ENCODE measurements at places on chromosomes 5 and 9. TPM values are rescaled to one million over a fixed set of nuclear protein-coding genes. Genes with fewer than 3 reads are reported as not detected.
A peak's percentile ranks its signal among the peaks of the same experiment; 100 is the strongest.

Gene TRAF1
- total RNA-seq = 23.4 TPM

Gene PTGS1
- total RNA-seq = 11.3 TPM

Gene CKMT2
- not detected for total RNA-seq

Gene EDIL3
- total RNA-seq = not detected

Gene LHX3
- not detected for total RNA-seq

Gene GPR151
- total RNA-seq = not detected

Gene SPINK4
- total RNA-seq = not detected

Gene ANKRD33B
- total RNA-seq = 3.9 TPM

Gene SELENOP
- total RNA-seq = 1.8 TPM

Gene ABLIM3
- 0.41 TPM for total RNA-seq

- no peak for DNase-seq
These were observed 2.0 kb upstream of the RXFP3 start for GRCh38 chr5:33934176-33934575.

DNA sequence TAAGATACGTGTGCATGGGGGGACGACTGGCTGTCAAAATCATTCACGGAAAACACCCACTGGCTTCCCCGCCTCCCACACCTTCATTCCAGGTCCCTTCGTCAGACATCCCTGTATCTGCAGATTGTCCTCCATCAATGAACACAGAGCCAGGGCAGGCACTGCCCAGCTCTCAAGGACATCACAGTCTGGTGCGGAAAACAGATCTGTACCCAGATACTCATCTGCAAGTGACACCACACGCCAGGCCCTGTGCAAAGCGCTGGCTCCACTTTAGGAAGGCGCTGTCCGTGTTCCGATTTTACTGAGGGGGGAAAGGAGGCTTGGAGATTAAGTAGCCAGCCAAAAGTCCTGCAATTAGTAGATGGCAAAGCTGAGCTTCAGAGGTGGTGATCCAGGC, 72.3 kb downstream of the OLFM1 start:
- no peak for DNase-seq

DNA sequence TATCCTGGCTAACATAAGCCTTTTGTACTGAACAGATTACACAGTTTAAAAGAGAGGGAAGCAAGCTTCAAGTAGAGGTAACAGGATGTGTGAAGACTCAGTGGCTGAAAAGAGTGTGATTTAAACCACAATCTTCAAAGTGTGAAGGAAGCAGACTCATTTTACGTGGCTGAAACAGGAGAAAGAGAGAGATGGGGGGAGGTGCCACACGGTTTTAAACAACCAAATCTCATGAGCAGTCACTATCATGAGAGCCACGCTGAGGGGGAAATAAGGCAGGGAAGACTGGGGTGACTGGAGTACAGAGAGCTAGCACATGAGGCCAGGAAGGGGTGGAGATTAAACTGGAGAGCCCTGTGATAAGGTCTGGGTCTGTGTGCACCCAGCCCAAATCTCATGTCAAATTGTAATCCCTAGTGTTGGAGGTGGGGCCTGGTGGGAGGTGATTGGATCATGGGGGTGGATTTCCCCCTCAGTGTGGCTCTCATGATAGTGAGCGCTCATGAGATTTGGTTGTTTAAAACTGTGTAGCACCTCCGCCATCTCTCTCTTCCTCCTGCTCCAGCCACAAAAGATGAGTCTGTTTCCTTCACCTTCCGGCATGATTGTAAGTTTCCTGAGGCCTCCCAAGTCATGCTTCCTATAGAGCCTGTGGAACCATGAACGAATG, 318.6 kb upstream of the CD180 start:
- peak; percentile 49 for DNase-seq

- DNase-seq = no peak
These were observed 294.6 kb upstream of the SLC24A2 start for GRCh38 chr9:20083390-20083789.

DNA sequence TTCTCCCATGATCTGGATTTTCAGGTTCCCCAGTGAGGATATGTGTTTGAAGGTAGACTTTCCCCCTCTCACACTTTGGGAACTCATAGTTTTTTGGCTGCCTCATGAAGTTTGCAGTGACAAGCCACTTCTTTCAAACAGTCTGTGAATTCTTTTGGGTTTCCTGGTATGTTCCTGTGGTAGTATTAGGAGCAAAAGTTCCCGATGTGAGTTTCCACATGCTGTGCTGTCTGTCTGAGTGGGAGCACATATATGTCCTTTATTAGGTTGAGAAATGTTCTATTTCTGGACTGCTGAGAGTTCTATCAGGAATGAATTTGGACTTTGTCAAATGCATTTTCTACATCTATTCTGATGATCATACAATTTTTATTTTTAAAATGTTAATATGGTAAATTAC, 273.2 kb upstream of the TARS1 start:
- DNase-seq = no peak

DNA sequence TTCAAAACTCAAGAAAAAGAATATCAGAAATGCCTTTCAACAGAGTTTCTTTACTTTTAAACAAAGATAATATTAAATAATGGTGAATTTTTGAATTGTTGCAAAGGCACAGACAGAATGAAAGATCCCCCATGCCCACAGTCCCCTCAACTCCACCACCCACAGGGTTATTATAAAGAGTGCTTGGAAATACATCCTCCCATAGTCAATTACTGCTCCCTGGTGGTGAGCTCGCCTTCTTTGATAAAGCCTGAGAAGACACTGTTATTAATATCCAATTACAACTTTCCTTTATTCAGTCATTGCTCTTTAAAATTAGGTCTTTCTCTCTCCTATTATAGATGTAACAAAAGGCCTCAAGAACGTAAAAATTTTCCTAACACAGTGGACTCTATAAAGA, 490.2 kb upstream of the RORB start:
- no peak for DNase-seq

DNA sequence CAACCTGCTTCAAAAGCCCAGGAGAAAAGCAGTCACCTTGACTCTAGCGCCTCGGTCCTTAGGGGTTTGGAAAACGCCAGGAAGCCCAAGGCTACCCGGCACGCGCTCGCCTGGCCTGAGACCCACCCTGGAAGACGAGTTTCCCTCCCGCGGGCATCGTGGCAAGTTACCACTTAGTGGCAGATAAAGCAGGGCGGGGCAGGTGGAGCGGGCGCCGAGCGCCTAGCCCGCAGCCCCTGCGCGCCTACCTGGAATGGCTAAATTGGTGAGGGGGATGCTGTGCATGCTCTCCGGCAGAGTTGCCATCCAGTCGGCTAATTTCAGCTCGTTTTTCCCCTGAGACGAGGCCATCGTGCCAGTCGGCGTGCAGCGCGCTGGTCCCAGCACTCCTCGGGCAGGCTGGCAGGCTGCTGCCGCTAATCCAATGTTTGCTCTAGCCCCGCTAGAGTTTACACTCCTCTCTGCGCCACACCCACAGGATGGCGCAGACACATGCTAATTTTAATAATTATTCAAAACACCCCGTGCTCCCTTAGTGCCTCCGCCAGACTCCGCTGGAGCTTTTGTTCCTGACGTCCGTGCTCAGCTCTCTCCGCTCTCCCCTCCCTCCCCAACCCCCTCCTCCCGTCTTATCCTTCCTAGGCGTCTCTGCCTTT, at the start of gene PLCXD3:
TSS of gene PLCXD3 (minus strand) at position 426 of the 656 bp plus-strand sequence. CDS start at position 351, 75 bp downstream.
- no peak for DNase-seq

GRCh38 chr5:121748686-121749085, 103.0 kb upstream of the FTMT start:
- no peak for DNase-seq

DNA sequence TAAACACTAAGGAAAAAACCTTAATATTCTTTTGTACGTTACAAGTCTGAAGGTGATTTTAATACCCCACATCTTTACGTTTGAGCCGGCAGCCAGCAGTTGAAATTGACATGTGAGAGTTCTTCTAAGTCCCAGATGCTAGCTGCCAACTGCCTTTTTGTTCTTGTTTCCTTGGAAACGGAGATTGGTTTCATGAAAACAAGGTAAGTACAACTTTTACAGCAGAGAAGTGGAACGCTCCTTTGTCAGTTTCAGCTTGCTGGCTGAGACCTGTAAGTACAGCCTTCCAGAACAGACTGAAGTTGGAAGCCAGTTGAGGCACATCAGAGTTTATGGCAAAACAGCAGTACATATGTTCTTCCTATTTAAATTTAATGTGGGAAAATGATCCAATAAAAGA, 1018.4 kb upstream of the ARRDC3 start:
- no peak for DNase-seq

- no peak for DNase-seq
These were observed 89.1 kb upstream of the FBXW11 start for GRCh38 chr5:172095368-172096206.

DNA sequence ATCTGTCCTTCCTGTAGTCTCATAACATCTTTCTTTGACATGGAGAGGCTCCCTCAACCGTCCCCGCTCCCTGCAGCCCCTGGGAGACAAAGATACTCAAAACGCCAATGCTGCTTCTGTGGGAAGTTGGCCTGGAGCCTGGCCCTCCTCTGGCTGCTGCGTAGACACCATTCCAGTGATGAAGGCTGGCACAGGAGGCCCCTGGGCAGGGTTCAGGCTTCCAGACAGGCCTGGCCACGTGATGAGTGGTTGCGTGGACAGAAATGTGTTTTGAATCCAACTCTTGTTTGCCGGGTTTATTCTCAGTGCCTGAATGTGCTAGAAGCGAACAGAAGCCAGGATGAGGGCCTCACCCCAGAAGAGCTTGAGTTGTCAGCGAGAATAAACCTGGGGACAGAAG, 43.2 kb upstream of the NKX2-5 start:
- no peak for DNase-seq

GRCh38 chr9:98801561-98801960, 5.2 kb upstream of the ANKS6 start:
- DNase-seq = no peak

- no peak for DNase-seq
These were observed 11.9 kb downstream of the TRIO start for GRCh38 chr5:14155075-14155474.

GRCh38 chr5:14476786-14477435, 104.7 kb upstream of the OTULINL start:
- DNase-seq = no peak

- no peak for DNase-seq
These were observed 6.4 kb upstream of the AMBP start for GRCh38 chr9:114084282-114085073.

DNA sequence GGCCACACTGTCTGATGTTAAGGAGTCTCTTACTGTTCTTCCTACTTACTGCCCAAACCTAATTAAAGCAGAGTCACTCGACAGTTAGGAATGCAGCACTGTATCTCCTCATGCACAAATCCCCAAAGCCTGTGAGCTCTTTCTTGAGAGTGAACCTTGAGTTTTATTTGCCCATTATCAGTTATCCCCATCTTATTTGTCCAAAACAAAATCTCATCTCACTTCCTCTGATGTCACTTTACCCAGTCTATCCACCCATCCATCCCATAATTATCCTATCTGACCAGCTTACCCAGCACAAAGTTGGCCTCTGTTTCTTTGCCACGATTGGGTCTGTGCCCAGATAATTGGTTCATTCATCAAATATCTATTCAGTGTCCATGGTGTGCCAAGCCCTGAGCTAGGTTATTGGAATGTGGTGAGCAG, 250.8 kb downstream of the SLIT3 start:
- DNase-seq = no peak

DNA sequence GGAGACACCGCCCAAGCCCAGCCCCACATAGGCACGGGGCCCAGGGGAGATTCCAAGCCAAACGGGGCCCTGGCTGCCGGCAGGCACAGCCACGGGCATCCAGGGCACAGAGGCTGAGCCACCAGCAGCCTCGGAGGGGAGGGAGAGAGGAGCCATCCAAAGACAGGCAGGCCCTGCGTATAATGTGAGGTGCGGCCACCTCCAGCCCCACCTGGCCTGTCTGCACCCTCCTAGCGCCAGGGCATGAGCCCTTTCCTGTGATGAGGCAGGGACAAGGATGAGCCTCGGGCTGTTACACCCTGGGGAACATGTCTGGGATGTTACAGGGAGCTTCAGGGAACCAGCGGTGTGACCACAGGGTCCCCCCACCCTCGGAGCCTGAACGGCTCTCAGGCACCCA, 1.1 kb upstream of the CCDC187 start:
- no peak for DNase-seq

- DNase-seq = no peak
These were observed 91.3 kb downstream of the GTF3C4 start for GRCh38 chr9:132761602-132762001.

DNA sequence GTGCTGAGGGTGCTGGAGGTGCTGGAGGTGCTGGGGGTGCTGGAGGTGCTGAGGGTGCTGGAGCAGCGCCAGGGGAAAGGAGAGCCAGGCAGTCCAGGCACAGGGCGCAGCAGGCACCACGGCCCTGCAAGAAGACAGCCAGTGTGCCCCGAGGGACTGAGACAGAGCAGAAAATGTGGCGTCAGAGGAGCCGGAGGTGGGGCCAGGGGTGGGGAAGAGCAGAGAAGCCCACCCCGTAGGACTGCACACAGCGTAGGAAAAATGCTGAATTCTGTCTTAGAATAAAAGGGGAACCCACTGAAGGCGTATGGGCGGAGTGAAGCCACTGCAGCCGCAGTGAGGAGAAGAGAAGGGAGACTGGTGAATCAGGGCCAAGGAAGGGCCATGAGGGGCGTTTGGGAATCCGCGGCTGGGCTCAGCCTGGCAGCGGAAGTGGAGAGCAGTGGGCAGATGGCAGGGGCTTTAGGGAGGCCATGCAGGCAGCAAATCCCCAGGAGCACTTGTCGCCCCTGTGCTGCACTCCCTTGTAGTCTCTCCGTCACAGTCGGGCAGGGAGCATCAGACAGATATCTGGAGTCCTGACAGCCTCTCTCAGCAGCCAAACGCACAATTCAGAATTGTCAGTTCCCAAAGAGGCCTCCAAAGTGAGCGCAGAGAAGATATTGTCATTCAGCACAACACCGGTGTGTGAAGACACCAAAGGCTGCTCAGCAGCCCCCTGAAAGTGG, 35.9 kb upstream of the LECT2 start:
- DNase-seq = no peak

DNA sequence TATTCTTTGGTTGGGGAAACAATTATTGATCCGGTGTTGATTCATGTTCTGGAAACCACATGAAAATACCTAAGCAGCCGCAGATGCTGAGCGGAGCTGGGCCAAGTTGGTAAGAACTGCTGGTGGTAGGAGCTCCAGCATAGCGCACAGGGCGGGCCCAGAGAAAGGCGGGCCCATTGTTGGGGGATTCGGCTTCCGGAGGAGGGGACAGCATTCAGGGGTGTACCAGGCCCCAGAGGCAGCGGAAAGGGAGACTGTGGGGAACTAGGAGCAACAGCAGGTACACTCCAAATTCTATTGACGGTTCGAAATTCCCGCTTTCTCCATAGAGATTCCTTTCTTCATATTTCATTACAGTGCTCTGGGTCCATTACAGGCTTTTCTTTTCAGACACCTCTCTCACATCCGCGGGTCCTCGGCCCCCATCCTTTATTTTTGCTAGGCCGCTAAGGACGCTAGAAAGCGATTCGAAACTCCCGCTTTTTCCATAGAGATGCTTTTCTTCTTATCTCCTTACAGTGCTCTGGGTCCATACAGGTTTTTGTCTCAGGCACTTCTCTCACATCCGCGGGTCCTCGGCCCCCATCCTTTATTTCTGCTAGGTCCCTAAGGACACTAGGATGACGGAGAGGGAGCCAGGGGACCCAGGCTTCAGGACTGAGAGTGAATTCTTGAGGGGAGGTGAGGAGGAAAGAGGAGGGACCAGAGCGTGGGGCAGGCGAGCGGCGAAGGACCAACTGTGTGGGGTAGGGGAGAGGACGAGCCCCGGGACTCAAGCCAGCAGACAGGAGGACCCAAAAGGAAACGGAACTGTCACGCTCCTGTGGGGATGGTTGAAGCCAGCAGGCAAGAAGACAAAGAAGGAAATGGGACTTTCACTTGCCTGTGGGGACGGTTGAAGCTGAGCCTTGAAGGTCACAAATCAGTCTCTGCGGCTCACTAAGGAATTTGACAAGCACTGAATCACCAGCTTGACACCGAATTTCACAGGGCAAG, at the start of gene CCDC152:
TSS of gene CCDC152 (plus strand) at position 213 of the 996 bp plus-strand sequence. CDS start 2,304 bp downstream, outside the sequence.
- peak; percentile 72 for DNase-seq

GRCh38 chr9:105150991-105151685, 93.3 kb upstream of the SLC44A1 start:
- DNase-seq = no peak
